RWPE2 (cell line): ENCODE measurements at places on chromosomes 4 and X.
A peak's percentile ranks its signal among the peaks of the same experiment; 100 is the strongest.

DNA sequence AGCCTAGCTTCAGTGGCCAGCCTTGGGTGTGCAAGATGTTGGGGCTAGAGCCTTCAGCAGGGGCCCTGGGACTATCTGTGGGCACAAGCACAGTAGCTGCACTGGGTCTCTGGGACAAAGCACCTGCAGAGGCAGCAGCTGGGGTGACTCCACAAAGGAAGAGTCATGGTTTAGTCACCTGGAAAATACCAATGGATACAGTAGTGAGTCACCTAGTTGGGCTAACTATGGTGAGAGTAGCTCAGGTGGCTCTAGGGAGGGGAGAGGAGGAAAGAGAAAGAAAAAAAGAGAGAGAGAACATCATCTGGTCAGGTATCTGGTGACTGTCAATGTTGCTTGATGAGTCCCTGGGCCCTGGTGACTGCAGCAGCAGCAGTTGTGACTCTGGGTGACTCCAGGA, 72.9 kb upstream of the SPIN4 start:
- no peak for DNase-seq

GRCh38 chrX:42119076-42119475, 195.7 kb upstream of the CASK start:
- peak; percentile 37 for DNase-seq

DNA sequence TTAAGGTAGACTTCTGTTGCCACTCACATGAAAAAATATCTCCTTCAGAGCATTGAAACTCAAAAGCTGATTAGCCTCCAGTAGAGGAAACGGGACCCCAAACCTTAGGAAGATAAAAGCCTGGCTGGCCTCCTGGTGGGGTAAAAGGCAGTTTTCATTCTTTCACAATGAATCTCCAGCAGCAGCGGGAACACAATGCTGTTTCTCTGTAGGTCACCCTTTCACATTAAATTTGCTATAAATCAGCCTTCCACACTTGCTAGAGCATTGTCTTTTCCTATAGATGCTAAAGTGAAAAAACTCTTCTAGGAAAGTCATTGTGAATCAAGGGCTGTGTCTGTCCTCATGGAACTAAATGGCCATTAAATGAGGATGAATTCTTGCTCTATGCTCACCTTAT, 207.3 kb upstream of the MAGEB2 start:
- no peak for DNase-seq

DNA sequence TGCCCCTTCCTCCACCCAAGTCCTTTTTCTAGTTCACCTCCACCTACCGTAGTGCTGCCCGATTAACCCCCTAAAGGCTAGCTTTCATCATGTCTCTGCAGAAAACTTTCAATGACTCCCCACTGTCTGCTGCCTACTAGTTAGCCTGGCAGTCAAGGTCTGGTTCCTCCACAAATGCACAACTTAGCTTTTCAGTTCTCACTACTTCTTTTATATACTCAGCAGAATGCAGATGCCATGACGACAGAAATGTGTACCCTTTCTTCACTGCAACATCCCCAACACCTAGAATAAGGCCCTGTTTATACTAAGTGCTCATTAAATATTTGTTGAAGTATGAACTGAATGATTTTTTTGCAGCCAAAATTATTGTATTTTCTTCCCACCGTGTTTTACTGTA, 30.9 kb upstream of the RASGEF1B start:
- DNase-seq: no peak

DNA sequence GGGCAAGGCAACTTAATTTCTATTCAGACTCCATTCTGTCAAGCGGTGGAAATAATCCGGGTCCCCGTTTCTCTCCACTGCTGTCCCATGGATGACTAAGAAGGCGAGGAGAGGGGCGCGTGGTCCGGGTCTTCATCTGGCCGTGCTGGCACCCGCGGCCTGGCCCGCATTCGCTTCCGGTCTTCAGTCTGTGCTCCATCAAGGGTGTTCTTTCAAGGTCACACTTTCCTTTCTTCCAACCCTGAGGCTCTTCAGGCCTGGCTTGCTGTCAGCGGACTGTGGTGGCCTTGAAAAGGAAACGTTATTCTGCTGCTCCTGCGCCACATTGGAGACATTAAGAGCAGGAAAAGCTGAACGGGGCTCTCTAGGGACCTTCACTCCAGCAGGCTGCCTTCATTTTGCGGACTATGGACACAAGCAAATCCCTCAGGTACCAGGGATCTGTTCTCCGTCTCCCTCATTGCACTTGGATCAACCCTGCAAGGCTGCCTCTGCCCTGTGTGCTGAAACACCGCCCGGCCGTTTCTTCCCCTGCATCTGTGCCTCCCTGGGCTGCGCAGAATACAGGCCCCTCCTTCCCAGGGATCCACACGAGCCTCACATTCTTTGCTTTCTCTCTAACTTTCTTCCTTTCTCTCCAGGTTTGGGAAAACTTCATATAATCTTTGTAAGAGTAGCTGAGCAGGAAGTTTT, 5.7 kb upstream of the SLC25A4 start:
- DNase-seq: no peak

DNA sequence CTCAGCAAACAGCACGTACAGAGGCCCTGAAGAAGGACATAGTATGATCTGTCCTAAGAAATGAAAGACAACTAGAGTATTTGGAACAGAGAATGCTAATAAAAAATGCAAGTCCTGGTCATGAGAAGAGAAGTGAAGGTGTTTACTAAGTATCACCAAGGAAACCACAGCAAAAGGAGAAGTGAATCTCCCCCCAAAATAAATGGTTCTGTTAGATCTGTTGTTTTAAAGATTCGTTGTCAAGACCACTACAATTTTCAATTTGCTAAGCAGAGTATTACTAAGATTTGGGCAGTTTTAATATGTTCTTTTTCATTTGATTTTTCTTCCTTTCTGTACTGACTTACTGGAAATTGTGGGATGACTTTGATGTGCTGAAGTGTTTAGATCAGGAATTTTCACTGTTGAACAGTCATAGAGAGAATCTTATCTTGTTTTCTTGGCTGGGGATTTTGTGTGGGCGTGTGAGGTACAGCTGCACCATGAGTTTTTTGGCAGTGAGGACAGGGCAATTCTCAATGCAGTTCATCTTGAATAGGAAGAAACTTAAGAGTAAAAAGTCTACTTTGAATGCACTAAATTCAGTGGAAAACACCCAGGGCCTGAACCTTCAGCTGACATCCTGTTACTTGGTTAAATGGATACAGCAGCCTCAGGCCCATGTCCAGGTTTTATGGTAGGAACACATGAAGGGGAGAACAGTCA, 132.2 kb downstream of the STIM2 start:
- DNase-seq: no peak

DNA sequence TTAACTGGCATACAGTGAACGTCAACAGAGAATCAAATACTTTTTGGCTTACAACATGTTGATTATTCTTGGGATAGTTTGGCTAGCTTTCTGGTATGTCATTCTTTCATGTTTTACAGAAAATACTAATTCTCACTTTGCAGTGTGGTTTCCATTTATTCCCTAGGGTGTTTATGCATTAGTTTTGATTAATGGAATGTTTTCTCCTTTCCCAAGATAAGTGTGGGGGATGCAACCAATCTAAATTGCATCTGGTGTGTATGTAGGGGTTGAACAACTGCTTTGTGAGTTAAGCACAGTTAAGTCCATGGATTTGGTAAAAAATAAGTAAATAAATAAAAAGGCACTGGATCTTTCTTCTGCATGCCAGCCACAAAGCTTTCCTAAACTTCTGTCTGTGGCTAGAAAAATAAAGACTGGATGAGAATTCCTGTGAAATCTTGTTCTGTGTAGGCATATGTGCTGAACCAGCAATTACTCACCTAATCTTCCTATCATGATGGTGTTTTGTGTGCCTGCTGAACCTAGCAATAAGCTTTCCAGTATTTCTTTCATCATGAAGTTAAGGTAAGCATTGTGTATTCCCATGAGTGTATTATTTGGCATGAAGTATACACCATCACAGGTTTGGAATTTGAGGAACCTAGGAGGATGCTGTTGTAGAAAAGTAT, 50.6 kb upstream of the TENM3 start:
- DNase-seq: no peak

DNA sequence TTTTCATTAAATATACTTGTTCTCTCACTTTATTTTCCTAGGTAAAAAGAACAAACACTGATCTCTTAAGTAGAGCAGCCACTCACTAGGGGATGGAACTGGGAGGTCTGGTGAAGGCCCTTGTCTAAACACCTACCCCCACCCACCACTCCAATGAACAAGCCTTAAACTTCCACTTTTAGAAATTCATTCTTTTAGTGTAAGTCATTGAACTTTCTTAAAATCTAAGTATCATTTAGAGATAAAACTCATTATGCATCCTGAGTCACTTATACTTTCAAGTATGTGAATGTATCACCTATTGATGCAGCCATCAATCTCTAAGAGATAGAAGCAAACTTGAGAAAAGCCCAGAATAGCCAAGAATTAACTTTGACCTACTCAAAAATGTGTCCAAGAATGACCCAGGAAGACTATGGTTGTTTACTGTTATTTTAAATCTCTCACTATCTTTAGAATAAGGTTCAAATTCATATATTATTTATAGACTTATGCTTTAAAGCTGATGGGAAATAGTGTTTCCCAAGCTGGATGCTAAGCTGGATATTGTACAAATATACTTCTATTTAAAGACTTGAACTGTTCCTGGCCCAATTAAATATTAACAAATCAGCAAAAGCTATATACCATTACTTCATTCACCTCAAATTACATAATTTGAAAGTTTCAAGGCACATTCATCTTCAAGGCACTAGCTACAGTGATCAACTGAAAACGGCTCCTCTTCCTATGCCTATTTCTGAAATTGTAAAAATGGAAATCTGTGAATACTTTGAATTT, 49.5 kb downstream of the CAMK2D start:
- no peak for DNase-seq

DNA sequence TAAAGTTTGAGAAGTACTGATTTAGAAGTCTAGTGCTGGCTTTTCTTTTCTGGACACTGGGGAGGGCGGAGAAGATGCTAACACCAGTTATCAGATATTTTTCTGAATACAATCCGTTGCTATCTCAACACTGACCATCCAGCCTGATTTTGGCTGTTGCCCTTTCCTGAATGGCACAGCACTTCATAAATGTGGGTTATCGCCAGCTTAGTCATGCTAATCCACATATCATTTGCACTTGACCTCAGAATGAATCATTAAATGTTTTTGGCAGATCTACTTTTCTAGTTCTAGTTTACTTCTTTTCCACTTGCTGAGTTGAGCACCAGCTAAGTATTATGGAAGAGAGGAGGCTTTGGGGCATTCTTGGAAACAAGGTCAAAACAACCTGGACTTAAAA, 60.8 kb upstream of the ESX1 start:
- no peak for DNase-seq

DNA sequence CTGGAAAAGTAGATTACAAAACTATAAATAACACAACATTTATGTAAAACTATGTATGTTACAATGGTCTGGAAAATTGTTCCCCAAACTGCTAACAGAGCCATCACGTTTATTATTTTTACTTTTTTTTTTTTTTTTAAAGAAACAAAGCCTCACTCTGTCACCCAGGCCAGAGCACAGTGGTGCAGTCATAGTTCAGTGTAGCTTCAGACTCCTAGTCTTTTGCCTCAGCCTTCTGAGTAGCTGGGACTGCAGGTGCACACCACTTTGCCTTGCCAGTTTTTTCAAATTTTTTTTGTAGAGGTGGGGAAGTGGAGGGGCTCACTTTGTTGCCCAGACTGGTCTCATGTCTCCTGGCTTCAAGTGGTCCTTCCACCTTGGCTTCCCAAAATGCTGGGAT, 180.1 kb upstream of the SPRY1 start:
- DNase-seq: no peak

GRCh38 chrX:9873952-9874351, 87.7 kb downstream of the SHROOM2 start:
- DNase-seq: no peak

GRCh38 chr4:6571608-6572007, 3.4 kb upstream of the MAN2B2 start:
- no peak for DNase-seq

- no peak for DNase-seq
These were observed 256.9 kb downstream of the PARM1 start for GRCh38 chr4:75189711-75190335.

GRCh38 chrX:136344320-136344719, 43.6 kb downstream of the ADGRG4 start:
- no peak for DNase-seq

- no peak for DNase-seq
These were observed 75.8 kb upstream of the TNIP3 start for GRCh38 chr4:121239951-121240350.

DNA sequence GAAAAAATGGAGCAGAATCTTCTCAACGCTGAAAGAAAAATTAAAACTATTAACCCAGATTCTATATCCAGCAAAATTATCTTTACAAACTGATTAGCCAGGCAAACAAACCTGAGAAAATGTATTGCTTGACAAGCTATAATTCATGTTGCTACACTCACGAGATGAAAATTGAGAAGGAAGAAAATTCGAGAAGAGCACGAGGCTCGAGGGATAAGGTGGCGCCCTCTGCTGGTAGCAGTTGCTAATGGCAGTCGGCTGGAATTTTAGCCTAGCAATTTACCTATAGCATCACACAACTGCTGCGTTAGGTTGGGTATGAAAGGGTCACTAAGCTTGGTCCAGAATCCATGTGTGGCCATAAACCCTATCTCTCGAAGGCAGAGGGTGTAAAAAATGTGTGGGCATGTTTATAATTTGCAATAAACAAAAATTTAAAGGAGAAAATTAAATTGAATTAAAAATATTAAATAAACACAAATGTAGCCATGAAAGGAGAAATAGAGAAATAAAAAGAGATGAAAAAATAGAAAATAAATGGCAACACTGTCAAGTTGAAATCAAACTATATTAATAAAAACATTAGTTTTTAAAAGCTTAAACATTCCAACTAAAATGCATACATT, 126.6 kb downstream of the PPP4R3C start:
- DNase-seq: no peak

DNA sequence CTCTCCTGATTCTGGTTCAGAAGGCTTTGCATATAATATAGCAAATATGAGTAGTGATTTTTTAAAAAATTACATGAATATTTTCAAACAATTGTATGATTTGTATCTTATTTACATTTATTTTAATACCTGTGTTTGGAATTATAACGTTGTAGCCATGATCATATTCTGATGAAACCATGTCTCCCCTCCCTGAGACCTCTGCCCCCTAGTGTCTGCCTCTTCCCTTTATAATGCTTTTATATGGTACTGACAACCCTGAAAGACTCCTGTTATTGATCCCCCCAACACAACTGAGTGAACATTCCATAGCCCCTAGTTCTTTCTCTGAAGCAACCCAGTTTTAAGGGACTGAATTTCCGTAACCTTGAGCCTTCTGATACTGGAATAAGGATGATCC, 187.4 kb downstream of the SOX3 start:
- DNase-seq: no peak

- DNase-seq: no peak
These were observed 414.2 kb upstream of the DIPK2B start for GRCh38 chrX:45614853-45615252.

DNA sequence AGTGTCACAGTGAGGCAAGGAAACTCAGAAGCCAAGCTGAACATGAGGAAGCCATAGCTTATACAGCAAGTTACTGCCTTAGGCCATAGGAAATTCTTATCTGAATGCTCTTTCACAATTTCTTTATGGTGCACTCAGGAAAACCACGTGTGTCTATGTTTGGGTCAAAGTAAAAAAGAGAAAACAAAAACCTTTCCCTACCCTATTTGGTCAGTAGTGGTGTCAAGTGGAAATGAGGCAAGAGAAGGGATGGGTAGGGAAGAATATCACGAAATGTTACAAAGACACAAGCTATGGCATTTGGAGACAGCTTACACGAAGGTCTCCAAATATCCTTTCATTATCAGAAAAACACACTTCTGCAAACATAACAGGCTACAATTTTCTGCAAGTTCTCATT, 83.4 kb upstream of the INPP4B start:
- no peak for DNase-seq
